Trophoblast cell (in vitro differentiated cells and primary cell): ENCODE measurements at places on chromosomes 7 and 10.

GRCh38 chr10:35208949-35209613 is 82.4 kb downstream of the CREM start:
- peaks cover 3% of the 10 kb centered on the region for H3K36me3 ChIP-seq
- H3K4me3 ChIP-seq, result no peak overlapping the region
- H3K27me3 ChIP-seq, result no peaks in the 10 kb centered on the region
- DNase-seq, result no peak

GRCh38 chr10:124266468-124267230 is 152.1 kb downstream of the OAT start:
- DNase-seq, result no peak
- no peaks in the 10 kb centered on the region for H3K4me1 ChIP-seq
- no peaks in the 10 kb centered on the region for H3K27me3 ChIP-seq
- no peak overlapping the region for H3K27ac ChIP-seq

DNA sequence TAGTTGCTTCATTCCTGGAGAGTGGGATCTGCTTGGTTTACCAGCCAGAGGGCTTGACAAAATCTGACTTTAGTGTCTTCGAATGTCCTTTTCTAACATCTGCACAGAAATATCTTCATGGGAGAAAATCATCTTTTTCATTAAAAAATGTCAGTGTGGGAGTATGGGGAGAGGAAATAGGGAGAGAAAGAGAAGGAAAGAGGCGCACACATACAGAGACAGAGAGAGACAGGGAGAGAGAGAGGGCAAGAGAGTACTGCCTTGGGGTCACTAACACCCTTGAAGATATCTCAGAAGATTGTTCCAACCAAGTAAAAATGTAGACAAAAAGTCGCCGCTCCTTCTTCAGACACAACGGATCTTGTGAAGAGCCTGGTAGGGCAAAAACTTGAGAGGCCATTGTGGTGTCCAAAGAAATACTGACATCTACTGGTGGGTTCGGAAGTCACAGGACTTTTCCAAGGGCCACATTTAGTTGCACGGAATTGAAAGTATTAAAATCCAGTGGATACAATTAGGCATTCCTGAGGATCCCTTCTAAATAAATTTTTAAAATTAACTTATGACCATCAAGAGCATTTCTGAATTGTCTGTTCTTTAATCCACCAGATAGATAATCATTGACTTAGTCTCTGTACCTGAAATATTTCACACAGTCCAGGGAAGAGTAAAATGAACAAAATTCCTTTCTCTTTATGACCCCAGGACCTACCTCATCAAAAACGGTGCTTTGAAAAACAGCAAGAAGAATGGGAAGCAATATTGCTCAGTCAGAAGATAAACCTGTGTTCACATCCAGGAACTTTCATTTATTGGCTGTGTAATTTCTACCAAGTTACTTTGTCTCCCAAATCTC is 29.7 kb downstream of the VIM start:
- no peaks in the 10 kb centered on the region for H3K4me1 ChIP-seq
- H3K36me3 ChIP-seq, result no peaks in the 10 kb centered on the region
- H3K27me3 ChIP-seq, result no peaks in the 10 kb centered on the region
- H3K27ac ChIP-seq, result no peak overlapping the region
- peak; percentile 79 for DNase-seq
- H3K4me3 ChIP-seq, result no peak overlapping the region

- no peak overlapping the region for H3K27ac ChIP-seq
- DNase-seq, result peak; percentile 29
- H3K27me3 ChIP-seq, result no peaks in the 10 kb centered on the region
Measured at GRCh38 chr7:44665531-44666213, 59.2 kb downstream of the OGDH start.

GRCh38 chr10:75034131-75034512 is 77.3 kb upstream of the SAMD8 start:
- H3K4me1 ChIP-seq, result no peaks in the 10 kb centered on the region
- H3K27me3 ChIP-seq, result no peaks in the 10 kb centered on the region
- no peak overlapping the region for H3K27ac ChIP-seq
- H3K4me3 ChIP-seq, result no peak overlapping the region
- H3K36me3 ChIP-seq, result peaks cover 16% of the 10 kb centered on the region
- no peak for DNase-seq

- H3K4me3 ChIP-seq, result no peak overlapping the region
- H3K4me1 ChIP-seq, result peaks cover 6% of the 10 kb centered on the region
- no peak overlapping the region for H3K27ac ChIP-seq
- H3K36me3 ChIP-seq, result peaks cover 2% of the 10 kb centered on the region
Measured at GRCh38 chr7:50725774-50726173, 56.9 kb downstream of the GRB10 start.

- H3K27me3 ChIP-seq, result no peaks in the 10 kb centered on the region
- H3K4me3 ChIP-seq, result no peak overlapping the region
- H3K27ac ChIP-seq, result no peak overlapping the region
- no peaks in the 10 kb centered on the region for H3K4me1 ChIP-seq
- DNase-seq, result no peak
Measured at GRCh38 chr7:133795068-133795665, 332.0 kb upstream of the LRGUK start.

DNA sequence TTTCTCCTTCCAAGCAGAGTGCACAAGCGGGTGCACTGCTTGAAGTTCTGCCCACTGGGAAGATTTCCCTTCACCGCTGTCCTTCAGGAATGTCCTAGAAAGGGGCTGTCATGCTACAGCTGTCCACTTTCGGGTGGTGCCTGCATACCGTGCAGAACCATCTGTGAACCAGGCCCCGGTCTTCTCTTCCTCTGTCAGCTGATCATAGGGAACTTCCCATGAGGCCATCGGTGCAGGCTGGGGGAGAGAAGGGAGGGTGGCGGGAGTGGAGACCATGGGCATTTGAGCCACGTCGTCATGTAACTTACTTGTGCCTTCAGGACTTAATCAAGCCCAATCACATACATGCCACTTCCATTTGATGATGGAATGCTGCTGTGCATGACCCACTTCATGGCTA is 111.6 kb downstream of the NKX6-2 start:
- H3K27ac ChIP-seq, result no peak overlapping the region
- no peaks in the 10 kb centered on the region for H3K27me3 ChIP-seq
- DNase-seq, result no peak
- H3K36me3 ChIP-seq, result no peaks in the 10 kb centered on the region

DNA sequence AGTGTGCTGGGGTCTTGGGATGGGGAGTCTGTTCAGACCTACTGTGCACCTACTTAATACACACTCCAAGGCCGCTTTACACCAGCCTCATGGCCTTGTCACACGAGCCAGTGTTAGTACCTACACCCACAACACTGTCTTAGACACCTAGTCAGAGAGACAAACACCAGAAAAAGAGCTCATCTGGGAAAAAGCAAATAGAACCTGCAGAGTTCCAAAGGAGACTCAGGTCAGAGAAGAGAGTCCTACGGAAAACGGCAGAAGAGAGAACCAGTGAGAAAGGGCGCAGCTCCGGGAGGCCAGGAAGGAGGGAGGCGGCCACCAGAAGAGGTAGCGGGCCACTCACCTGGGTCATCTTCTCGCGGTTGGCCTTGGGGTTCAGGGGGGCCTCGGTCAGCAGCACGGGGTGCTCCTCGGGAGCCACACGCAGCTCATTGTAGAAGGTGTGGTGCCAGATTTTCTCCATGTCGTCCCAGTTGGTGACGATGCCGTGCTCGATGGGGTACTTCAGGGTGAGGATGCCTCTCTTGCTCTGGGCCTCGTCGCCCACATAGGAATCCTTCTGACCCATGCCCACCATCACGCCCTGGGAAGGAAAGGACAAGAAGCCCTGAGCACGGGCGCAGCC is 105.3 kb upstream of the TNRC18 start:
- no peaks in the 10 kb centered on the region for H3K27me3 ChIP-seq
- DNase-seq, result no peak
- peak overlapping the region; percentile 98 for H3K4me3 ChIP-seq

DNA sequence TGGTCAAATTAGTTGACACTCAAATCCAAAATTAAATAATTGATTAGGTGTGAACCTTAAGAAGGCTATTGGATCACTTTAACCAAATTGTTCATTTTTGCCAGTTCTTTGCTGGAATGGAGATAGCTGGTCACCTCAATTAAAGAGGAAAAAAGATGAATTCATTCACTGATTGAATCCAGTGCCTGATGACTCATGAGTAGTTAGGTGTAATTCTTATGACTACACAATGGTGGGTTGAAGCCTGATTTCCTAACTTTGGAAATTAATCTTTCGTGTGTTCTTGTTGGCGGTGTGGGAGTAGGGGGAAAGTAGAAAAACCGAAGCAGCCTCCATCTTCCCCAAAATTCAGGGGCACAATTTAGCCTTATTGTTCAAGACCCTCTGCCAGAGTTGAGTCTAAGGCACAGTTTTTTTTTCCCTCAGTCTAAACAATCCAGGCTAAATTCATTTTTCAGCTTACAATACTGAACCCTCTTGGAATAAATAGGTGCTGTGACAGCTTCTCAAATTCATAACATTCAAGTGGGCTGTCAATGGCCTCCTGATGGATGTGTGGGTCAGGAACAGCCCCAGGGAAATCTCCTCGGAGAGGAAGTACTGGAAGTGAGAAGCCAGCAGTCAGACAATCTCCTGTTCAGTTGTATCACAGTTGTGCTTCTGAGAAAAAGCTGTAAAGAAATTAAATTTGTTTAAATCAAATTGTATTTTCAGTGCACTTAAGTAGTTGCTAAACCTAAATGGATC is 356.6 kb downstream of the BBS9 start:
- no peak for DNase-seq
- no peaks in the 10 kb centered on the region for H3K36me3 ChIP-seq
- peaks cover 3% of the 10 kb centered on the region for H3K4me1 ChIP-seq
- H3K27me3 ChIP-seq, result no peaks in the 10 kb centered on the region
- no peak overlapping the region for H3K4me3 ChIP-seq

DNA sequence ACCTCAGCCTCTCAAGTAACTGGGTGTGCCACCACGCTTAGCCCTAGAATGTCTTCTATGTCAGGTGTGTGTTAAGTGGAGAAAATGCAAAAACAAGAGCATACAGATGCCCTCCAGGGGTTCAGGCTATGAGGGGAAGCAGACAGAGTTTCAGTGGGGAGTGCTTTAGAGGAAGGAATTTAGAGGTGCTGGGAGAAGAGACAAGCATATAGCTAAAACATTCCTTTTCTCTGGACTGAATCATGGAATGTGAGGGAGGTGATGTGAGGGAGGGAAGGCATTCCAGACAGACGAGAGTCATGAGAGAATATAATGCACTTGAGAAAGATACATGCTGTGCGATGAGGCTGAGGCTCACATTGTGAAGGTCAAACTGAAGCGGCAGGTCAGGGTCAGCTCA is 6.6 kb upstream of the ZNF786 start:
- H3K27me3 ChIP-seq, result no peaks in the 10 kb centered on the region
- no peak overlapping the region for H3K4me3 ChIP-seq
- DNase-seq, result peak; percentile 7
- no peaks in the 10 kb centered on the region for H3K36me3 ChIP-seq

GRCh38 chr10:10421071-10421470 is 596.6 kb upstream of the CELF2 start:
- H3K27ac ChIP-seq, result no peak overlapping the region
- no peaks in the 10 kb centered on the region for H3K4me1 ChIP-seq
- DNase-seq, result no peak
- H3K4me3 ChIP-seq, result no peak overlapping the region
